ENCODE measurements at places on chromosomes 7 and 10.

GRCh38 chr7:86969865-86970264, 89.6 kb downstream of the ELAPOR2 start:
- no peak for DNase-seq

DNA sequence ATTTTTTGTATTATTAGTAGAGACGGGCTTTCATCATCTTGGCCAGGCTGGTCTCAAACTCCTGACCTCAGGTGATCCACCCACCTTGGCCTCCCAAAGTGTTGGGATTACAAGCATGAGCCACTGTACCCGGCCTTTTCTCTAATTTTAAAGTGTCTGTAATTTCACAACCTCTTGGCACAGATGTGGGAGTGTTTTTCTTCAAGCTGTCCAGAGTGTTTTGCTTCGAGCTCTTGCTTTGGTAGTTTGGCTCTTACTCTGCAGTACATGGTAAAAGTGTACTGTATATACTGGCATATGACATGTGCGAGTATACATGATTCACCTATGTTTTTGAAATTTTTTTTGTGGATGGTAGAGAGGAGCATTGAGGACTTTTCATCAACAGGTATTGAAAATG, 9.8 kb downstream of the SRGN start:
- no peak for DNase-seq

- no peak for DNase-seq
Measured at GRCh38 chr10:112000466-112000865, 183.1 kb downstream of the GPAM start.

DNA sequence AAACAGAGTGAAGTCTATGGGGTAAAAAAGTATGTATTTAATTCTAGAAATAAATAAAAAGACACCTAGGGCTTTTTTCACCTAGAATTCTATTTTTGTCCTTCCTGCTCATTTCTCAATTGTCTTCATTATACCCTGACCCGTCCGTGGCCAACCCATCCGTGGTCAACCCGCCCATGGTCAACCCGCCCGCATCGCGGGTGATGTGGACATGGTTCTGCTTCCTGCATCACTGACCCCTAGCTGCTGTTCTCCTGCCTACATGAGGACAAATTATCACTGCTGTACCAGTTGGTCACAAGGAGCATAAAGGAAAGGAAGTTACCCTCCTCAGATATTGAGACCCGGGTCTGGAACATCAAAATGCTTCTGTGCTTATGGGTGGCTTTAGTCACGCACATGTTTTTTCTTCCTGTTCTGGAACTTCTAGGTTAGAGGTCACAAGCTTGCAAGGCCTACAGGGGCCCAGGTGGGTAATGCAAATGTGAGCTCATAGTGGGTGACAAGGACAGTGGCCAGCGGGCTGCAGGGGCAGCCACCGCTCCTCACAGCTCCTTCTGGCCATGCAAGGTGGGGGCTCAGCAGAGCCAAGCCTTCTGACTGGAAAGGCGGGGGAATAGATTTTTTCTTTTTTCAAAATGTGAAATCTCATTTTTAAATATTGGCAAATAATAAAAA, 15.5 kb downstream of the CAMK2G start:
- no peak for DNase-seq

DNA sequence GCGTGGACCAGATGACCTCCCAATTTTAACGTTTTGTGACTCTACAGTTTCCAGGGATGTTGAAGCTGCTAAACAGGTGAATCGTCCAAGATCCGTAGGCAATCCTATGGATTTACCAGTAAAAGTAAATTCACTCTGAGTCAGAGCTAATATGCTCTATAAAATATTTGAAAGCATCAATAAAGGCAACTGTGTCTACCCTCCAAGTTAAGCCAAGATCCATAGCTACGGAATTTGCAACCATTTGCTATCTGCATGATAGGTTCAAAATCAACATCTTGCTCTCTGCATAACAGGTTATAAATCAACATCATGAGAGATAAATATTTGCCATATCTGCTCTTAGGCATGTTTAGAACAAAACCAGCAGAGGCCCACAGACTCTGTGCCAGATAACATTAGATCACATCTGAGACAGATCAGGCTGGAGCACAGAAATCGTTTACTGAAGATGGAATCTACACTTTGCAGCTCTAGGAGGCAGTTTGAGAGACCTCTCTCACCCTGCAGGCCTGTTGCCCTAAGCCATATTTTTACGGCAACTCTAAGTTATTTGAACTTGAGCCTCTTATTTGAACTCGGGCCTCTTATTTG, 80.7 kb upstream of the PDCD4 start:
- DNase-seq, result no peak

GRCh38 chr10:112913661-112914287, 36.3 kb upstream of the TCF7L2 start:
- DNase-seq, result no peak

GRCh38 chr7:39702133-39702532, 78.8 kb downstream of the RALA start:
- DNase-seq, result no peak

DNA sequence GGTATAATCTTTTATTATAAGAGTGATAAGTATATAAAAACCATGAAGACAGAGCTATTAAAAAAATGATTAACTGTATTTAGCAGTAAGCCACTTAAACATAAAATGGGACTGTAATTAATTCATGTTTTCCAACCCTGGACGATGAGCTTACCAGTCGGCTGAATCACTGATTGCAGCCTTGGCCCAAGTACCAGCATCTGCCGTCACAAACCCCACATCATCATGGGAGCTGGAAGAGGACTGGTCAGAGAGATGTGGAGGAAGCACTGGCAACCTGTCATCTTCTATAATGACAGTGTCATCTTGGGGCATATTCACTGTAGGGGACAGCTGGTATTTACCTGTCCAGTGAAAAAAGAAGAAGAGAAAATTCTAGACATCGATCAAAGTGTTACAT, 473.6 kb downstream of the PARD3 start:
- no peak for DNase-seq

DNA sequence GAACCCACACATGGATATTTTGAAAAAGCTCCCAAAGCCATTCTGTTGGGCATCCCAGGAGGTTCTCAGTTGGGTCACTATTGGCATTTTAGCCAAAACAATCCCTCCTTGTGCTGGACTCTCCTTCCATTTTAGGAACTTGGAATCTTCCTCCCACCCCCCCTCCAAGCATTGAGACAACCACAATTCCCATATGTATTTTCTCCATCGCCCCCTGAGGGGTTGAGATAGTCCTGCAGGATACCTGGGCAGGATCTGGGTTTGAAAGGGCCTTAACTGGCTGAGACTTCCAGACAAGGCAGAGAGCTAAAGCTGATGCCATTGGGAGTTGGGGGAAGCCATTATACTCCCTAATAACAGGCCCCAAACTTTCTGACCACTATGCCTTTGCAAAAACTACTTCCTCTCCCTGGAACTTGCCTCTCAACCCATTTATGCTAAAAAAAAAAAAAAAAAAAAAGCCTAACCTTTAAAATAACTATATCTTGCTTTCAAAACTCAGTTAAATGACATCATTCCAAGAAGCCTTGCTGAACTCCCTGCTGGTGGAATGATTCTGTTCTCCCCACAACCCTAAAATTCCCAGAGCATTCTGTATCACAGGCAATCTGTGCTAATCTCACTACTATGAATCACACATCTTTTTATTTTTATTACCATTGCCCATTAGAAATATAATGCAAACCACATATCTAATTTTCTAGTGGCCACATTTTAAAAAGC, 77.5 kb upstream of the PDE1C start:
- no peak for DNase-seq

DNA sequence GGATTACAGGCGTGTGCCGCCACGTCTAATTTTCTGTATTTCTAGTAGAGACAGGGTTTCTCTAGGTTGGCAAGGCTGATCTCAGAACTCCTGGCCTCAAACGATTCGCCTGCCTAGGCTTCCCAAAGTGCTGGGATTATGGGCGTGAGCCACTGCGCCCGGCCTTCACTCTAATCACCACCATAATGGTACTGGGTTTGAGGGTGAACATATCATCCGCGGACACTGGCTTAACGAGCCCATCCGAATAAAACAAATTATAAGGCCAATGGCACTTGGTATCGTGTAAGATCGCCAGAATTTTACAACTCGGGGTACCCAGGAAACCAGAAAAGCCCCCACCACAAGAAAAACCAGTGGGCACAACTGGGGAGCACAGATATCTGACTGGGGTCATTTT, 580 bp downstream of the FAM200A start:
- no peak for DNase-seq

- no peak for DNase-seq
Measured at GRCh38 chr7:97446361-97446760, 285.5 kb upstream of the TAC1 start.

DNA sequence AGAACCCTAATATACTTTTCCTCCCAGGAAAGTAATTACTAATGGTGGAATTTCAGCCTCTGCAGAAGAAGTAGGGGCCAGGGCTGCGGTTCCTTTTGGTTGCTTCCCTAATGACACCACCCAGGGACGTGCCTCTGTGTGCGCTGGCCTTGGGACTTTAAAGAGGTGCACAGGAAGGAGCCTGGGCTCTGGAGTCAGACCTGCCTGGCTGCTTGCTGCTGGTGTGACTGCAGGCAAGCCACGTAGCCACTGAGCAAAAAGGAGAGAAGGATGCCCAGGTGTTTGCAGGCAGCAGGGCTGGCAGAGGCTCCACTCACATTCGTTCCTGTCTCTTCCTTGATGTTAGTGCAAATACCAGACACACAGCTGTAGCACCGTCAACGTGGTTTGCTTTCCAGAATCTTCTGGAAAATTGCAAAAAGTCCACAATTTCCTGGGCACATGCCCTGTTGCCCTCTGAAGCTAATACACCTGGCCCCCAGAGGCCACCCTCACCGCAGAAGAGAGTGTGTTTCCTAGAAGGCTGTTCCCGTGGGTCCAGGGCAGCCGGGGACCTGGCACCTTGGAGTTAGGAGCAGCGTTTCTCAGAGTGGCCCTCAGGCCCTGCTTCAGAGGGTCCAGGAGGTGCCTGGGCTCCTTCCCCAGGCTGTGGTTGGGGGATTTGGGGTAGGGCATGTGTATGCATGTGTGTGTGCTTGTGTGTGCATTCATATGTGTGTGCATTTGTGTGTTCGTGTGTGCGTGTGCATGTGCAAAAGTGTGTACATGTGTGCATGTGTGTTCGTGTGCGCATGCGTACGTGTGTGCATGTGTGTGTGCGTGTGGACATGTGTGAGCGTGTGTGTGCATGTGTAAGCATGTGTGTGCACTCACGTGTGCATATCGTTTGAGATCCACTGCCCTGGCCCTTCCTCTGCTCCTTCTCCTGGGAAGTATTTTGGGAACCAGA, 12.8 kb upstream of the PRKAG2 start:
- no peak for DNase-seq

GRCh38 chr10:68346774-68347173, 14.0 kb upstream of the PBLD start:
- no peak for DNase-seq

GRCh38 chr10:74548676-74549075, 277.7 kb upstream of the KAT6B start:
- DNase-seq, result no peak

DNA sequence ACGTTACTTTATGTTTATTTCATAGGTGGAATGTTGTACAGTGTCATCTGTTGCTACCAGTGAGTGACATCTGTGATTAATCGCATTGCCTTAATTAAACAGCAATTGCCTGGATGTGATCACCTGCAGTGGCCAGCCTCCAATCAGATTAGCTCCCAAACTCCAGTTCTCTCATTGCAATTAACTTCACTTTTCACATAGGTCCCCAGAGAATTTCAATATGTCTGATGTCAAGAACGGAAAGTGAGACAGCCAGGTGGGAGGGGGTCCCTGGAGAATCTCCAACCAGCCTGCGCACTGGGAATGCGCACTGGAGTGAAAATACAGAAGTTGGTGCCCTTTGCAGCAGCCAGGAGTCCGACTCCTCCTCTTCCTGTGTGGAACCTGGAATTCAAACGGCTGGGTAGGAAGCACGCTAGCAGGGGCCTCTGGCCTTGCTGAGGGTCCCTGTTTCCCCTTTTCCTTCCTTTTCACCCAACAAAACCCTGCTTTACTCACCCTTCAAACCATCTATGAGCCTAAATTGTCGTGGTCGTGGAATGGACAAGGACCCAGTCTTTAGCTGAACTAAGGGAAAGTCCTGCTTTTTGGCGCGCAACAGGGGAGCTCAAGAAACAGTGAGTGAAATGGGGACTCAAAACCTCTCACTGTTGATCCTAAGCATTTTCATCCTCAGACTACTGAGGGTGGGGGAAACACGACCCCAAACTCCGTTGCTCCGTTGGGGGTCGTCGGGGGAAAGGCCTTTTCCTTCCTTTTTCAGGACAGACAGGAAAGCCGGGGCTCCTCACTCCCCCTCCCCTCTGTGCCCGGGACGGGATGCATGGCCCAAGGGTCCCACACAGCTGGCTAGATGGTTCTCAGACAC, 1355.5 kb upstream of the LRRTM3 start:
- peak; percentile 24 for DNase-seq

DNA sequence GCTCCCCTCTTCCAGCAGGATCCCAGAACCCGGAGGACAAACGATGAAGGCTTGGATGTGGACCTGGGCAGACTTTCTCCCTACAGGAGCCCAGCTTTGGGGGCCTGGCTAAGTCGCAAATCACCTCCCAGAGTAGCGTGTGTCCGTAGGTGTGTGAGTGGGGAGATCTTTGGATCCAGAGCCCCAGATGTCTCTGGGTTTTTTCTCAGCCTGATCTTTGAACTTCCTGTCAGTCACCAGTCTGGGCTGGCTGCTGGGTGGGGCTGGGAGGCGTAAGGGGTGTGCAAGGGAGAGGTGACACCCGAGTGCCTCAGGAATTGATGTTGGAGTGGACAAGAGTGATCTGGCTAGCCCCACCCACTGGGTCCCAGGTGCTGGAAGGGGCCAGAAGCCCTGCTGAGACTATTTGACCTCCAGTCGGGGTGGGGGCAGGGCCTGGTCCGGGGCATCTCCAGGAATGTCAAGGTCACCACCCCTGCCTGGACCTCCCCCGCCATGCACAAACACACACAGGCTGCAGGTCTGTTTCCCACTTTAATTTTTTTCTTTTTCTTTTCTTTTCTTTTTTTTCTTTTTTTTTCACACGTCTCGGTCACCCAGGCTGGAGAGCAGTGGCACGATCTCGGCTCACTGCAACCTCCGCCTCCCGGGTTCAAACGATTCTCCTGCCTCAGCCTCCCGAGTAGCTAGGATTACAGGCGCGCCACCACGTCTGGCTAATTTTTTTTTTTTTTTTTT, at the start of gene MOGAT3:
Gene MOGAT3 (minus strand): TSS at position 175 of the 738 bp plus-strand sequence. CDS start 182 bp downstream, outside the sequence.
- no peak for DNase-seq

DNA sequence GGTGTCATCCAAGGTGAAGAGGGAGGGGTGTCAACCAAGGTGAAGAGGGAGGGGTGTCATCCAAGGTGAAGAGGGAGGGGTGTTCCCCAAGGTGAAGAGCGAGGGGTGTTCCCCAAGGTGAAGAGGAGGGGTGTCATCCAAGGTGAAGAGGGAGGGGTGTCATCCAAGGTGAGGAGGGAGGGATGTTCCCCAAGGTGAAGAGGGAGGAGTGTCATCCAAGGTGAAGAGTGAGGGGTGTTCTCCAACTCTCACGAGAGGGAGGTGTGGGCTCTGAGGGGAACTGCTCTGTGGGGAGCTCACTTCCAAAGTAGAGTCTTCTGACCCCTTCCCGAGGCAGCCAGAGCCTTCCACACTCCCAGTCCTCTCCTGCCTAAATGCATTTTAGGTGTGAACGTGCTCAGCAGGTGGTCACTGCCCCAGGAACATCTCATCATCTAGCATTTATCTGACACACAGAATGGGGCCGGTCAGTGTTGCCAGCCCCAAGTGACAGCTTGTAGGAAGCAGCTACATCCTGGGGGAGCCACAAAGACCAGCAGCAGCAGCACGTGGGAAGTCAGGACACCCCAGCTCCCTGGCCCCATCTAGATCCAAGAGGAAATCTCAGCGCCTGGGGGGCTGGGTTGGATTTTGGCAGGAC, 323.8 kb downstream of the GLRX3 start:
- DNase-seq, result no peak

- DNase-seq, result no peak
Measured at GRCh38 chr7:127887096-127887495, 144.1 kb downstream of the LRRC4 start.

Data from COR-L47 (cell line).